Dermis microvascular lymphatic vessel endothelial cell (primary cell): ENCODE measurements at places on chromosomes 5 and 9.

DNA sequence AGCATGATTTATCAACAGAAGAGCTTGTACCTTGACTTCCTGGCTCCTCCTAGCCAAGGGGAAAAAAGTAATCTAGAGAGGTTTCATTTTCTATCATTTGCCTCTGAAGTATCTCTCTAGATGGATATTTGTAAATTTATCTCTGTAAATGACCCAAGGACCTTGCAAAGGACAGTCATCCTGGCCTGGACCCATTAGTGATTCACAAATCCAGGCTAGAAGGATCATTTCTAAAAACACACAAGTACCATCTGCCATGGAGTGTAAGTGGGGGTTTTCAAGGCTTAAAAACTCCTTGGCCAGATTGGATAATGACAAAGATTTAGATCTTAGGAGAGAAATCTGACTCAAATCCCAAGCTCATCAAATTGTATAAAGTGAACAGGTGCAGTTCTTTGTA is 8.1 kb downstream of the TTC23L start:
- DNase-seq: no peak

DNA sequence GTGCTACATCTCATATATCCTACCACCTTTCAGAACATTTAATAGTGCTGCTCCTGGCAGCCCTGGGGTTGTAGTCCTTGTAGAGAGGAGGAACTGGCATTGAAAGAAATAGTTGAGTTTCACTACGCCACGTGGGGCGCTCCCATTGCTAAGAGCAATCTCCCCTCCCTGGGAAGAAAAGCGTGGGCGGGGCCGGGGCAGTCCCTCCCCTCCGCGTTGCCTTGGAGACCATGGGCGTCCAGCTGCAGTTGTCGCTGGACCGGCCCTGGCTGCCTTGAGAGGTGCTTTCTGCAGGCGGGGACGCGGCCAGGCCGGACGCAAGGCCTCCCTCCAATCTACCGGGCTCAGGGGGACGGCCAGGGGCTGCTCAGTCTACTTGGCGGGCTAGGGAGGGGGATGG is 368 bp upstream of the CCDC180 start:
- DNase-seq: peak; percentile 71

DNA sequence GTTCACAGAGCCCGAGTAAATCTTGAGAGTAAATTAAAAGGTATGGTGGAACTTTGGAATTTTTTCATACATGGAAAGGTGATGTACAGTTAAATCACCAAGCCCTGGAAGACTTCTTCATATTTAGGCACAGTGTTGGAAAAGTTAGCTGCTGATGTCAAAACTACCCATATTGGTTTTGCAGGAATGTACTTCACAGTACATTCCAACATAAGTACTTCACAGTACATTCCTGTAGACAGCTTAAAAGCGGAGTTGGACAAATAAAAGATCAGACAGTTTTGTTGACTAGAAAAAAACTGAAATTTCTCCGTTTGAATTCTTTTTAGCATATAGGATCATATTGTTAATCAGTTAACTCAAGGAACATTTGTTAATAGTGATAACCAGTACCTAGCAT is 1.8 kb downstream of the RANBP17 start:
- DNase-seq: no peak

GRCh38 chr9:2053883-2054845 is 39.0 kb downstream of the SMARCA2 start:
- DNase-seq: no peak

GRCh38 chr9:106731910-106732309 is 131.1 kb upstream of the ZNF462 start:
- no peak for DNase-seq

- no peak for DNase-seq
Measured at GRCh38 chr9:126979461-126979860, 64.9 kb downstream of the RALGPS1 start.

DNA sequence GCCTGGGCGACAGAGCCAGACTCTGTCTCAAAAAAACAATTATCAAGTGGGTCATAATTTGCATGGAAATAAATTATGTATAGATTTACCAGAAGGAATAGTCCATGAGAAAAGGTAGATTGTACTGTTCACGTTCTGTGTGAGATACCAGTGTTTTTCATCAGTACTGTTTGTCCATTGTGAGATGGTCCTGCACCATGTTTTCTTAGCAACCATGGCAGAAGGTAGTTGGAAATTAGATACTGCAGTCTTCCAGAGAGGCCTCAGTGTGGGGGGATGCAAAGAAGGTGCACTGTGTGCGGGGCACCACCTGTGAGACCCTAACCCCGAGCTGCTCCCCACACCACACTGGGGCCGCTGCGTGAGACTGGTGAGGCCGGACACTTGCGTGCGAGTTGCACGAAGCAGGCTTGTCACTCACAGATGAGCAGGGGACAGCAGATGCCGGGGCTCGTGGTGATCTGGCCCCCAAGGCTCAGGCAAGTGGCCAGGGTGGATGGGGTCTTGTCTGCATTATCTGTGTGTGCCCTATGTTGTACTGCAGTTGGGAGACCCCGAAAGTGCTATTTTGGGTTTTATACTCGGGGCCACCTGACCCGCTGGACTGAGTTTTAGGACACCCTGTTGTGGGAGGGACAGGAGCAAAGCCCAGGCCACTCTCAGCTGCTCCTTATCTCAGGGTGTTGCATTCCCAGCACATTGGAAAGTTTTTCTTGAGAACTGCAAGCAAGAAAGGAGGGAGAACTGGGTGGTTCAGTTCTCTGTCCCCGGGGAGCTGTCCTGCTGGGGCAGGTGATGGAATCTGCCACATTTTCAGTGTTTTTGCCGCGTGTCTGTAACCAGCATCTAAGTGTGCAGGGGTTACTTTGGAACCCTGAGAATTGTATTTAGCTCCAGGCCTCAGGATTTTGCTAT is 61.9 kb downstream of the EHMT1 start:
- no peak for DNase-seq

DNA sequence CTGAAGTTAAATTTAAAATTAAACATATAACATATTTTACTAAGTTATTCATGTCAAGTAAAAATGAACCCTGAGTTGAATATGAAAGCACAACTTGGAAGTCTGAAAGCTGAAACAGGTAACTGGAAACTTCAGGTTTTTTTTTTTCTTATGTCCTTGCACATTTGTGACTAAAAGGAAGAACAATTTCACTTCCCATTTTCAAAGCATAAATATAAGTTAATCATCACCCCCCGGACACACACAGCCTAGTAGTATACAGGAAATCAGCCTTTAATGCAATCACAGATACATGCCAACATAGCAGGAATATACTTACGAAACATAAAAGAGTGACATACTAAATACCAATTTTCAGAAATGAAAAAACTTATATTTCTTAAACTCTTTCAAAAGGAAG is 225.9 kb downstream of the RFX3 start:
- no peak for DNase-seq

DNA sequence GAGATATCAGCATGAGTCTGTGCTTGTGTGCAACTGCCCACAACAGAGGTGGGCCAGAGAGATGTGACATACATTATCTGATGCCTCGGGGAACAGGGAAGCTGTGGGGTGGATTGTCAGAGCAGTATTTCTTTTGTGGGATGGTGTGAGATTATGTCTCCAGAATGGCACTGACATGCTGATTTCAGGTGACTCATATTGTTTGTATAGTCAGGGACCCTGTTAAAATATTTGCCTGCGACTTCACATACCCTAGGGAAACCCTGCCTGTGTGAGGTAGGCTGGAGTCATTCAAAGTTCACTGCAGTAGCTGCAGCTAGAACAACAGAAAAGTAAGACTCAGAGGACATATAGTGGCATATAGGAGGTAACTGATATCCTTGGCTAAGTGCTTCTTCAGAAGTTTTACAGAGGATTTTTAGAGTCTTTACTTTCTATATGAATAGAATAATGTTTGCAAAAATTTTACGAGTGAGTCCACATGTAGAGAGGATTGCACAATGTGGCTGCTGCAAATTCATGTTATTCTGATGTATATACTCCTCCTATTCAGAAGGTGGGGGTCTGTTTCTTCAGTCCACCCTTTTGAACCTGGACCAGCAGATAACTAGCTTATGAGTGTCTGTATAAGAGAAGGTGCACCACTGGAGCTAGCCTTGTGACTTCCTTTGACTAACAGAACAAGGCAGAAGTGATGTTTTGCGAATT is 89.3 kb downstream of the MACIR start:
- DNase-seq: no peak

GRCh38 chr5:63958654-63959053 is 3.6 kb downstream of the HTR1A start:
- DNase-seq: no peak
